ENCODE measurements at places on chromosomes 3 and 15. TPM values are rescaled to one million over a fixed set of nuclear protein-coding genes. Genes with fewer than 3 reads are reported as not detected.

Gene HRG
- total RNA-seq, result not detected

Gene TMEM158
- 0.48 TPM for total RNA-seq

Gene HEMK1
- total RNA-seq, result 19.5 TPM

Gene GOLGA6L9
- 1.0 TPM for total RNA-seq

Gene GP9
- total RNA-seq, result not detected

Gene C3orf22
- not detected for total RNA-seq

Gene CRABP1
- not detected for total RNA-seq

Gene FBXO40
- total RNA-seq, result 207 TPM

Gene NR2E3
- 0.70 TPM for total RNA-seq

Gene C3orf85
- not detected for total RNA-seq

Gene CCR4
- total RNA-seq, result 0.08 TPM

Gene HCLS1
- total RNA-seq, result 9.6 TPM

Gene TGM4
- not detected for total RNA-seq

Gene PAK6
- 9.7 TPM for total RNA-seq

Gene MCF2L2
- total RNA-seq, result 0.51 TPM

Gene RAP2B
- 2.8 TPM for total RNA-seq

Gene PAQR9
- total RNA-seq, result 10.6 TPM

Gene IGF2BP2
- total RNA-seq, result 18.7 TPM

Gene MASP1
- total RNA-seq, result 144 TPM

Gene LDHAL6B
- not detected for total RNA-seq

Gene TRANK1
- 3.4 TPM for total RNA-seq

Gene MINDY4B
- total RNA-seq, result not detected

Gene IQCF5
- total RNA-seq, result not detected

Gene STXBP5L
- total RNA-seq, result not detected

Measured in Right ventricle myocardium superior (tissue), 1 donor.